ENCODE measurements at places on chromosomes 3 and 15.

DNA sequence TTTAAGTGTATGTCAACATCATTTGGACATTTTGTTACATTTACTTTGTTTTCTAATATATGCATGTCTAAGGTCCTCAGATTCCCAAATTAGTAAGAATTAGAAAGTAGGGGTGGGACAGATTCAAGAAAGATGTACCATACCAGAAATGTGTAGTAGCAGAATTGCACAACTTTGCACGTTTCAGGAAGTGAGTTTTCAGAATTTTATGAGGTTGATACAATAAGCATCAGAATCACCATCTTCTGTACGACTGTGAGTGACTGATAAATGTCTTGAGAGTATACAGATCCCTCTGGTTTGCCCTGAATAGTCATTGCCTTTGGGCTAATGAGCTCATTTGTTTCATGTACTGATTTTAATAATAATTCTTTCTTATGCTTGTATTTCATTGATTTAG, 9.3 kb downstream of the ARIH2 start:
- no peak for DNase-seq

- DNase-seq: no peak
Measured at GRCh38 chr3:12515631-12516030, 29.7 kb downstream of the MKRN2OS start.

DNA sequence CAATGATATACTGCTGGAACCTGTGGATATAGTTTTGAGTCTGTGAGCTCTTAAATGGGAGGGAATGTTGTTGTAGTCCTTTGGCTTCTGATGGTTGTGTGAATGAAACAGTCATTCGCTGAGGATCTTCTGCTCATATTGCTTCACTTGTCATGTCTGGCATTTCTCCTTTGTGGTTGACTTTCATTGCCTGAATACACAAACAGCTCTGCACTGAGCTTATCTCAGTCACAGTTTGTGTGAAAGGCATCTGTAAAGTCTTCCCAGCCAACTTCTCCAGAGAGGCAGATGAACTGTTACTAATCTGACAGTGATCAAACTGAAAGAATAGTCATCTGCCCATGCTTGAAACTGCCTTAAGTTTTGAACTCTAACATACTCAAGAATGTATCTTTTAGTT, 59.8 kb downstream of the TMED3 start:
- DNase-seq: no peak

GRCh38 chr3:157671656-157672055, 168.4 kb upstream of the VEPH1 start:
- no peak for DNase-seq
